PC-3 (cell line): ENCODE measurements at places on chromosomes 13 and 19. TPM values are rescaled to one million over a fixed set of nuclear protein-coding genes. Genes with fewer than 3 reads are reported as not detected.
A peak's percentile ranks its signal among the peaks of the same experiment; 100 is the strongest.

- DNase-seq = peak; percentile 67
Observed at GRCh38 chr13:73835138-73835721, 299.0 kb downstream of the KLF12 start.

DNA sequence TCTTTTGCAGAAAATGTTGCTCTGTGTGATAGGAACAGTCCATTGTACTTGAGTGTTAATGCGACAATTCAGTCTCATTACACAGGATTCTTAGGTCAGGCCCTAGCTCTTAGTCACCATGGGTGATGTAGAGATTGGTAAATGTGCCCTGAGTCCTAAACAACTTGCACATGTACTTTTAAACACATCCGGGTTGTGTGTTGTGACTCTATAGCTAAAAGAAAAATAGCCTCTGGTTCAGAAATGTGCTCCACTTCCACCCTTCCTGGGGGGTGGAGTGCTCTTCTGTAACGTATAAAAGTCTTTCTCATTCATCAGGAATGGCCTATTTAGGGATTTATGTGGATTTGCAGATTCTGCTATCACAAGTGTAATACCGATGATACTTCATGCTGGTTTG is 5.2 kb downstream of the SPATA13 start:
- DNase-seq = no peak

GRCh38 chr13:61294467-61295191 is 121.0 kb downstream of the PCDH20 start:
- no peak for DNase-seq

Gene SKA3
- total RNA-seq = 29.0 and 32.4 TPM in 2 replicates

- DNase-seq = no peak
Observed at GRCh38 chr19:19997656-19998268, 41.5 kb downstream of the ZNF682 start.

DNA sequence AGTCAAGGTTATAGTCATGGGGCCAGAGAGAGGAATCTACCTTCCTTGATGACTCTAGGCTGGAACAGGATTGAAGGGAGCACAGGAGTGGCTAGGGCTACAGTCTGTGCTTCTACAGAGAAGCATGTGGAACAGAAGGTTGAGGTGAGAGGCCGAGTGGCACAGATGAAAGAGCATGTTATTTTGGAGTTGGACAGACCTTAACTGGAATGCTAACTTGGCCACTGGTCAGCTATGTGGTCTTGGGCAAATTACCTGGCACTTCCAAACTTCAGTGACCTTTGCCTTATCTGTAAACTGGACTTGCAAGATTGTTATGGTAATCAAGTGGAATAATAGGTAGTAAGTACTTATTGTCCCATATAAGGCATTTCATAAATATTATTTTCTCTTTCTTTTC is 252.7 kb downstream of the KCNRG start:
- DNase-seq = peak; percentile 2

Gene UNC13A
- total RNA-seq = not detected in 2 replicates
